ENCODE measurements at places on chromosomes 2 and 18.

- DNase-seq = no peak
These were observed 73.3 kb upstream of the ATIC start for GRCh38 chr2:215238485-215239098.

- DNase-seq = no peak
These were observed 169.4 kb downstream of the GALNT1 start for GRCh38 chr18:35750929-35751328.

- no peak for DNase-seq
These were observed 41.0 kb upstream of the FOXI3 start for GRCh38 chr2:88493481-88493880.

- DNase-seq = no peak
These were observed 4.8 kb upstream of the UBE2E3 start for GRCh38 chr2:180975585-180975984.

DNA sequence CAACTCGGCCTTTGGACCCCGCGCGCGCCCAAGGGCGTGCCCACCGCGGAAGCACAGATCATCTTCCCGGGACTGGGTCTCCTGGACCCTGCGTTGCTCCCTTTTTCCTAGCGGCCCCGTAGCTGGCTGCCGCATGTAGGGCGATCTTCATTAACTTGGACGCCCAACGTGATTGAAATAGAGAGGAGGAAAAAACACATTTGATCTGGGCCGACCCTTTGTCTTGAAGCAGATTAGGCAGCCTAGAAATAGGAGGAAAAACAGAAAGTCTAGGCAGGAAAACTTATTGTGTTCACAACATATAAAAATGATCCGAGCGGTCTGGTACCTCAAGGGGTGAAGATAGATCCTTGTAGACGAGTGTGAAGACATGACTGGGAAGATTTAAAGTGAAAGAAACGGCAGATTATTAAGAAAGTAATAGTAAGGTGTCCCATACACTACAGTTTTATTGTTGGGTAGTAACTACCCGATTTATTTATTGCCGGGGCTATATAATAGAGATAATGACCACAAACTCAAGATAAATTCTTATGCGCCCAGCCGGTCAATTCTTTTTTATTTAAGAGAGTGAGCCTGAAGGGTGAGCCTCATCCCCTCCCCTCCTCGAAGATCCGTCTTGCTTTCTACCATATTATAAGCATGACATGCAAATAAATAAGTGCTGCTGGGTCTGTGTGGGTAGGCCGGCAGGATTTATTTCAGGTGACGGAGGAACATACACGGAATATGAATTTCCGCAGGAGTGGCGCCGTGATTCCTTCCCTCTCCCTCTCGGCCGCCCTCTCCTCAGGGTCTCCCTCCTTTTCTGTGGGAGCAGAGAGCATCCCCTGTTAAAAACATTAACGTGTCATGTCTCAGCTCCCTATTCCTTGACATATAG lies 147.4 kb downstream of the MEIS1 start:
- DNase-seq = no peak

DNA sequence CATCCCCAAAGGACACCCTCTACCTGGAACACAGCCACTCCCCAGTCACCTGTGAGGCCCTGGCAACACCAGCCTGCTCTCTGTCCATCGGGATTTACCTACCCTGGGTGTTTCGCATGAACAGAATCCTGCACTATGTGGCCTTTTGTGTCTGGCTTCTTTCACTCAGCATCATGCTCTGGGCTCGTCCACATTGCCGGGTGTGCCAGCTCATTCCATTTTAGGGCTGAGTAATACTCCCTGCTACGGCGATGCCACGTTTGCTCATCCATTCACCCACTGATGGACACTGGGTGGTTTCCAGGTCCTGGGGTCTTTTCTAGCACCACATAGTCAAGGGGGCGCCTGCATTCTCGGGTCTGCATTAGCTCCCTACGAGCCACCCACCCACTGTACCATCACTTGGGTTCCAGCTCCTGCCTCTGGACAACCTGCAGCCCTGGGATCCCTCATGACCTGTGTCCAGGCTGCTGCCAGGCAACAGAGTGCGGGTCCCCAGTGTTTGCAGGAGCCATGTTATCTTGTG lies 22.0 kb downstream of the KCNF1 start:
- peak; percentile 17 for DNase-seq

- DNase-seq = peak; percentile 73
These were observed 80.5 kb downstream of the LYPD6 start for GRCh38 chr2:149410701-149411484.

DNA sequence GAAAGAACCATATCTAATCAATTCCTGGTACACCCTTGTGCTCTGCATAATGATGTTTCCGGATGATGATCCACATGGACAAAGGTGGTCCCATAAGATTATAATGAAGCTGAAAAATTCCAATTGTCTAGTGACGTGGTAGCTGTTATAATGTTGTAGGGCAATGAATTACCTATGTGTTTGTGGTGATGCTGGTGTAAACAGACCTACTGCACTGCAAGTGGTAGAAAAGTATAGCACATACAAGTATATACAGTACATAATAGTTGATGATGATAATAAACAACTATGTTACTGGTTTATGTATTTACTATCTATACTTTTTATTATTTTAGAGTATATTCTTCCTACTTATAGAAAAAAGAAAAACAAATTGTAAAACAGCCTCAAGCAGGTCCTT lies 8.4 kb downstream of the DGKD start:
- no peak for DNase-seq

- DNase-seq = no peak
These were observed 209.2 kb downstream of the ICOS start for GRCh38 chr2:204145791-204146190.

DNA sequence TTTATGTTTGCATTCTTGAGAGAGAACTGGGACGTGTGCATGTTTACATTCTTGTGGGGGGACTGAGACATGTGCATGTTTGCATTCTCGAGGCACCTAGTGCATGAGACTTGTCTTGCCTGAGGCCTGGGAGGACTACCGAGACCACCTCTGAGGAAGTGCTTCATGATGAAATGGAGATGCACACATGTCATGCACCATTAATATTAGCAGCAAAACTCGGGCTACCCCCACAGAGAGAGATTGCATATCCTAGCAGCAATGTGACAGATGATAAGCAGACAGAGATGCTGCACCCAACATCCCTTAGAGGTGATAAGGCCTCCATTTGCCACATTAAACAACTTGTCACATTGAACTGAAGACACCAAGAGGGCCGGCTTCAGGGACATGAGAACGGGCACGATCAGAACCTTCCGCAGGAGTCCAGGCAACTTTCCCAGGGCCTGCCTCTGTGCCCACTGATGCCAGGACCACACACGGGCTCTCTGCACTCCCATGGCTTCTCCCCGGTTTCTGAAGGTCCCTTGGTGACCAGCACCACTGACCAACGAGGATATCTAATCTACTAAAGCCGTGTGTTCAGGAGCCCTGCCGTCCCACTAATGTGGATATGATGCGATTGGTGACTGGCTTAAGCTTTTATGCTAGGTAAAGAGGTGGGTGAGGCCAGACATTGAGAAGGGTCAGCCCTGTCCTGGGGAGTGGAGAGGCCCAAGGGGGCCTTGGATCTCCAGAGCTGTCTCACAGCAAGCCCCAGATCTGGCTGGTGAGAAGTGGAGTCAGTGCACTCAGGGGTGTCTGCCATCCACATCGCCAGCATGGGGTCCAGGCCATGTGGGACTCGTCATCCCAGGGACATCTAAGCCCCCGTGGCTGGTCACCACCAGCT lies 208.3 kb downstream of the NDUFA10 start:
- no peak for DNase-seq

DNA sequence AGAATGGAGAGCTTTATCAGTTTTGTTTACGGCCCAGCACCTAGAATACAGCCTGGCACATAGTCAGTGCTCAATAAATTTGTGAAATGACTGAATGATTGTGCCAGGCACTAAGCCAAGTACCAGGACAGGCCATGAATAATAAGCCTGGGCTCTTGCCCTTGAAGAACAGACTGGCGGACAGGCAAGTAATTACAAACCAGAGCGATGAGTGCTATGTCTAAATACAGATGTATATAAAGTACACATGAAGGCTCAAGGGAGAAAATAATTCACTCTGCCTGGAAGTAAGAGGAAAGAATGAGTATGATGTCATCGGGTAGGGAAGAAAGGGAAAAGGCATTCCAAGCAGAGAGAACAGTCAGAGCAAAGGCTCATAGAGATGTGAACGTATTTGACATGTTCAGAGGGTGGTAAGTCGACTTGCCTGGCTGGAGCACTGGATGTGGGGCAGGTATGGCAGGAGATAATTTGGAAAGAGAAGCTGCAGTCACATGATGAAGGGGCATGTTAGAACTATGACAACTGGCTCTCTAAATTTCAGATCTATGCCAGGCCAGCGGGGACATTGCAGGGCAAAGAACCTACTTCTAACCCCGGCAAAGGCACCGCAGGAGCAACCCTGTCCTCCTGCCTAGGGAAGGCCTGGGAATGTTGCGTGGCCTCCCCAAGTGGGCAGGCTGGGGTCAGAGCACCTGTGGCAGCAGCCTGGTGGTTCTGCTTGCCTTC lies 119.1 kb upstream of the STPG4 start:
- no peak for DNase-seq

- DNase-seq = peak; percentile 40
These were observed 89.9 kb upstream of the EPC2 start for GRCh38 chr2:148554459-148555247.

DNA sequence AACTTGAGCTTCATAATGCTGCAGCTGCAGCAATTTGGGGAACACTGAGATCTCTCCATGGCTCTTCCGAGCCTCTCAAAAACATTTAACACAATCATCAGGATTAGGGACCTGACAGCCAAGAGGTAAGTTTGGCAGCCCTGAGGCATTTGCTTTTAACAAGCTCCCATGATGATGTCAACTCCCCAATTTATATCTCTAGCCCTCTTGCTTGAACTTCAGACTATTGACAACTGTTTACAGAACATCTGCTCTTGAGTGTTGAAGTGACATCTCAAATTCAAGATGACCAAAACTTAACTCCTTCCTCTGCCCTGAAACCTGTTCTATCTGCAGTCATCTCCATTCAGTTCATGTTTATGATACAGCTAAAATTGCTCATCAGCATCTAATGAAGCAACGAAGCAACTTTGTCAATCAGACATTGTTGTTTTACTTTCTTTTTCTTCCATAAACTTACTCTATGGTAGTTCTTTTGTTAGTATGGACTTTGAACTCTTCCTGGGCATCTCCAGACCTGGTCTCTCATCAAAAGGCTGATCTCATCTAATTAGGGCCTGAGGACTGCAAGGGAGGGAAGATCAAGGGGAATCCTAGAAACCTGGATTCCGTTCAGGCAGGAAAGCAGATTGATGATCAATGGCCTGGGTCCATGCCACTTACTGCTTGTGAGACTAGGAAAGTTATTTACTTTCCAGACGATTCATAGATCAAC lies 48.1 kb downstream of the SEMA4F start:
- no peak for DNase-seq

- DNase-seq = no peak
These were observed 288.1 kb downstream of the EPHA4 start for GRCh38 chr2:221283896-221284545.

GRCh38 chr2:2890901-2891300 lies 486.7 kb downstream of the EIPR1 start:
- no peak for DNase-seq

GRCh38 chr2:25132299-25132635 lies 36.1 kb downstream of the POMC start:
- no peak for DNase-seq

- no peak for DNase-seq
These were observed 249.1 kb upstream of the SALL3 start for GRCh38 chr18:78730546-78730945.

GRCh38 chr18:32695534-32695933 lies 77.3 kb downstream of the KLHL14 start:
- DNase-seq = peak; percentile 3

DNA sequence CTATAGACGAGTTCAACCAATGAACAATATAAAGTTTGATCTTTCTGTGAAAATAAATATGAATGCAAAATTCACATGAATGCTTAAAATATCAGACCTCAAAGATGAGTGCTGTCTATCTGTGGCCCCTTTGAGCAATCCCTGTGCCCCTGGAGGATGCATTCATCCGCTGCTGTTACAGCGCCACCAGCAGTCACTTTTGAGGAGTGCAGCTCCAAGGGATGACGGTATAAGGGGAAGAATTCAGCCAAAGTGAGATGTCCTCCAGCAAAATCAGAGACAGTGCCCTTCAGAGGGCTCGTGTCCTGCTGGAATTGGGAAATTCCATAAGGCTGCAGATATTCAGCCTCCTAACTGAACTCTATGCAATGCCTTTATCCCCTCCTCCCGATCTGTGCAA lies 12.0 kb upstream of the CHRNA1 start:
- DNase-seq = no peak

- DNase-seq = no peak
These were observed 32.3 kb downstream of the CCNT2 start for GRCh38 chr2:134950886-134951285.

DNA sequence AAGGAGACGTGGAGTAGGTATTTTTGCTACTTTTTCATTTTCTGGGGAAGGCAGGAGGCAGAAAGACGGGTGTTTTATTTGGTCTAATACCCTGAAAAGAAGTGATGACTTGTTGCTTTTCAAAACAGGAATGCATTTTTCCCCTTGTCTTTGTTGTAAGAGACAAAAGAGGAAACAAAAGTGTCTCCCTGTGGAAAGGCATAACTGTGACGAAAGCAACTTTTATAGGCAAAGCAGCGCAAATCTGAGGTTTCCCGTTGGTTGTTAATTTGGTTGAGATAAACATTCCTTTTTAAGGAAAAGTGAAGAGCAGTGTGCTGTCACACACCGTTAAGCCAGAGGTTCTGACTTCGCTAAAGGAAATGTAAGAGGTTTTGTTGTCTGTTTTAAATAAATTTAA lies 3.4 kb downstream of the FZD7 start:
- DNase-seq = no peak

GRCh38 chr2:138415985-138416384 lies 85.6 kb upstream of the SPOPL start:
- DNase-seq = peak; percentile 64

GRCh38 chr2:122748552-122749011 lies 993.1 kb downstream of the TSN start:
- DNase-seq = peak; percentile 96

GRCh38 chr18:13577091-13577697 lies 149.2 kb downstream of the FAM210A start:
- peak; percentile 22 for DNase-seq

DNA sequence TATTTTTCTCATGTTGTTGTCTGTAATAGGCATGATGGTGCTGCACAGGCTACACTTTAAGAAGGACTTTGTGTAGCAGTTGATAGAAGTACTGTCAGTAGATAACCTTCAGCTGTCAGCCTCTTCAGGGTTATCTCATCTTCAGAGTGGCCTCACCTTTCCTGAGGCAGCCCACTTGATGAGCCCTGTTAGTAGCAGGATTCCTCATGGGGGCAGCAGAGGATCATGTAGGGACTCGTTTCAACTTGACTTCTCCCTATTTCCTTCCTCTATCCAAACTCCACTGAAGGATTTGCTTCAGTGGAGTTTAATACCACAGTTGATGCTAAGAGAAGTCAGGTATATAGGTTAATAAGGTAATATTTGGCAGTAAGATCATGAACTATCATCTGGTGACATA lies 530.3 kb upstream of the FSIP2 start:
- peak; percentile 70 for DNase-seq

DNA sequence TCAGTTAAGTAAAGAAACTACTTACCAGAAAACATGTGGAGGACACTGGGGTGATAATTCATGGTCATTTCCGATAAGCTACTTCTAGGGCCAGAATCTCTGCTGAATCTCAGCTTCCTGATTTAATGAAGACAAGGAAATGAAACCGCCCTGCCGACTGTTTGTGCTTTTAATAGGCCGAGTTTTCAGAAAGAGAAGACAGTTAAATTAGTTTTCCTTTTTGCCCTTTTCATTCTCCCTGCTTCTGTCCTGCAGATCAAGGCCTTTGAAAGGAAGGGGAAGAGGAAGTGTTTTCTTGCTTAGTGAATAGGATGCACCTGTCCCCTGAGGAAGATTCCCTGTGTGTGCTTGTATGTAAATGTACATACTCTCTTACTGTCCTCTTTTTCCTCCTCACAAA lies 126.6 kb downstream of the SH3RF3 start:
- no peak for DNase-seq
